ENCODE measurements at places on chromosomes 16 and 17.

GRCh38 chr17:82107341-82107860 lies 9.4 kb upstream of the FASN start:
- DNase-seq = peak; percentile 45

DNA sequence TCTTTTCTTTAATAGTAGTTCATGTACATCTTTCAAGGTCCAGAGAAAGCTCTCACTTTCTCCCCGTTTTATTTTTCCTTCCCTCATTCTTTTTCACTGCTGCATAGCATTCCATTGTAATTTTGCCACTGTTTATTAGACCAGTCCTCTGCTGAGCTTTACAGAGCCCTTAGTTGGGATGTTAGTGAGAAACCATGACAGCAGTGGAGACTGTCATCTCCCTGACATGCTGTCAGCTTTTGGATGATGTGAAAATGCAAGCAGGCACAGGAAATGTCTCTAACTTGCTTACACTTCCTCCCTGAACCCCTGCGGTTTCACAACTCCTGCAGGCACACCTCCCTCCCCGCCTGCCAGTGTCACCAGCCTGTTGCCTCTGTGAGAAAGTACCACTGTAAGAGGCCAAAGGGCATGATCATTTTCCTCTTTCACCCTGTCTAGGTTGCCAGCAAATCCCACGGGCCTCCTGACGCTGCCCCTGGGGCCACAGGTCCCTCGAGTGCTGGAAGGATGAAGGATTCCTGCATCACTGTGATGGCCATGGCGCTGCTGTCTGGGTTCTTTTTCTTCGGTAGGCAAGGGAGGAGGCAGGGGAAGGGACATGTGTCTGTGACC lies at the start of gene ITGAL:
ITGAL (plus strand) TSS at position 415 of the 615 bp plus-strand sequence; CDS start at position 511, 96 bp downstream.
- no peak for DNase-seq

GRCh38 chr16:89074803-89075688 lies 18.6 kb upstream of the ACSF3 start:
- no peak for DNase-seq

- no peak for DNase-seq
Observed at GRCh38 chr17:55549140-55549539, 37.9 kb upstream of the SMIM36 start.

DNA sequence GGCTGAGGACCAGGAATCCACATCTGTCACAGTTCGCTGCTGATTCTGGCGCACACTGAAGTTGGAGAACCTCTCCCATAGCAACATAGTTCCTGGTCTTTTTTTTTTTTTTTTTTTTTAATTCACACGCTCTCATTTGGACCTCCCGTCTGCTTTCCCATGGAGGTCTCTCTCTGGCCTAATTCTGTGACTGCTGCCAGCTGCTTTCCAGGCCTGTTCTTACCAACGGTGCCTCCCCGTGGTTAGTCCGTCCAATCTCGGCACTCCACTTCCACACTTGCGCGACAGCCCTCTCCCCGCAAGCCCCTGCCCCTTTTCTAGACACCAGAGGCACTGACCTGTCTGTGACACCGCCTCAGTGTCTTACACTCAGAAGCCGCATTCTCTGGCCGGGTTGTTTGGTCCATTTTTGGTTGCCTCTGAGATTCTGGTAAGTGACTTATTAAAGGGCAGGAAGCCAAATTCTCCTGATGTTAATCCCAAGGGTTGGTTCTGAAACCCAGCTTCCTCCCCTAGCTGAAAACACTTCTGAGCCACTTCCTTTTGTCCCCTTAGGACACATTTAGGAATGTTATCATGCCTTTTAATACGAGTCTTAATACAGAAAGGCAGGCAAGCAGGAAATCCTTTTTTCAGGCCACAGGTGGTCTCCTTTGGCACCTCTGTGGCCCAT lies 1.1 kb upstream of the AKTIP start:
- peak; percentile 72 for DNase-seq

DNA sequence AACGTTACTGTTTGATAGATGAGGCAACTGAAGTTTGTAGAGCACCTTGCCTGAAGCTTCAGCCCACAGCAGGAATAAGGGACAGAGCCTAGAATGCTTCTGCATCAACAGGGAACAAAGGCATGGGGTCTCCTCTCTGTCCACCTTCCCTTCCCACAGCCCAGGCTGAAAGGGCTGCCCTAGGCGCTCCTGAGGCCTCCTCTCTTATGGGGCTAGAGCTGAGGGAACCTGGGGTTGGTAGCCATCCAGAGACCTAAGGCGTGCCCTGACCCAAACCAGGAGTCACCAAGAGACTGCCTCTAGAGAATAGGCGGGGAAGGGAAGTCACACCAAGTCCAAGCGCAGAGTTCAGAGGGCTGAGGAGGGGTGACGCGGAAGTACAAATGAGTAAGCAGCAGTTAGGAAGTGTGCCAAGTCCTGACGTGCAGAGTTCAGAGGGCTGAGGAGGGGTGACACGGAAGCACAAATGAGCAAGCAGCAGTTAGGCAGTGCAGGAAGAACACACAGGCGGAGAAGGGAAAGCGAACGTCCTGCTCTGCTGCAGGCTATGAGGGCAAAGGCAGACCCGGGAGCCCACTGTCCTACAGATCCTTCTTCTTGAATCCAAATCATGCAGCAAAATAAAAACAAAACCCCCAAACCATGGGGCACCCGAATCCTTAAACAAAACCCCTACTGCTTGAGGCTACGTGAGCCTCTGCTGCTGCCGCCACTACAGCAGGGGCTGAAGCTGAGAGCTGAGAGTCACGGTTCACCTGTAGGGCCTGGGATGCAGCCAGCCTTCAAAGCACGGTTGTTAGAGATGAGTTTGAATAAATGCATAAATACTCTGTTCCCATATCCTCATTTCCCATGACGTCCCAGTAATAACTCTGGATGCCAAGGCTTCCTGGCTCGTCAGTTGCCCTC lies 2.7 kb upstream of the SPG7 start:
- peak; percentile 9 for DNase-seq

DNA sequence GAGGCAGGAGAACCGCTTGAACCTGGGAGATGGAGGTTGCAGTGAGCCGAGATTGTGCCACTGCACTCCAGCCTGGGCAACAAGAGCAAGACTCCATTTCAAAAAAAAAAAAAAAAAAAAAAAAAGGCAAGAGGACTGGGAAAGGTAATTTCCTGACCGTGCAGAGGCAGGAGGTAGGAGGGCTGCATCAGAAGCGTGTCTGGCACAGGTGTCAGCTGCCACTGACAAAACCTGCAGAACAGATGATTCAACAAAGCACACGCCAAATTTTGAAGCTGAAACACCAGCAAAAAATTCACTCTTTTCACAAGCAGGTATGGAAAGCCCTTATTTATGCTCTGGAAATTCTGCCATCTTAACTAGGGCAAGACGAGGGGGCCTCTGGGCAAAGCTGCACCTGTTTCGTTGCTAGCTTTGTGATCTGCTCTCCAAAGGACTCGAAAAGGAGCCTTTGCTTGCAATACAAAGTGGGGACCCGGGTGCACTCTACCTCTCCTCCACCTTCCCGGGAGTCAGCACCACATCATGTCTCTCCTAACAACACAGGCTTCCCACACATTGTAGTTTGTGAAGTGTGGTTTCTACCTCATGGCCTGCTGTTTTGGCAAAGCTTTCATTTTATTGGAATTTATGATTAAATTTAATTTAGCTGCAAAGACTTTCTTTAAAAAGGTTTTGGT lies 33.7 kb downstream of the USP22 start:
- DNase-seq = no peak

DNA sequence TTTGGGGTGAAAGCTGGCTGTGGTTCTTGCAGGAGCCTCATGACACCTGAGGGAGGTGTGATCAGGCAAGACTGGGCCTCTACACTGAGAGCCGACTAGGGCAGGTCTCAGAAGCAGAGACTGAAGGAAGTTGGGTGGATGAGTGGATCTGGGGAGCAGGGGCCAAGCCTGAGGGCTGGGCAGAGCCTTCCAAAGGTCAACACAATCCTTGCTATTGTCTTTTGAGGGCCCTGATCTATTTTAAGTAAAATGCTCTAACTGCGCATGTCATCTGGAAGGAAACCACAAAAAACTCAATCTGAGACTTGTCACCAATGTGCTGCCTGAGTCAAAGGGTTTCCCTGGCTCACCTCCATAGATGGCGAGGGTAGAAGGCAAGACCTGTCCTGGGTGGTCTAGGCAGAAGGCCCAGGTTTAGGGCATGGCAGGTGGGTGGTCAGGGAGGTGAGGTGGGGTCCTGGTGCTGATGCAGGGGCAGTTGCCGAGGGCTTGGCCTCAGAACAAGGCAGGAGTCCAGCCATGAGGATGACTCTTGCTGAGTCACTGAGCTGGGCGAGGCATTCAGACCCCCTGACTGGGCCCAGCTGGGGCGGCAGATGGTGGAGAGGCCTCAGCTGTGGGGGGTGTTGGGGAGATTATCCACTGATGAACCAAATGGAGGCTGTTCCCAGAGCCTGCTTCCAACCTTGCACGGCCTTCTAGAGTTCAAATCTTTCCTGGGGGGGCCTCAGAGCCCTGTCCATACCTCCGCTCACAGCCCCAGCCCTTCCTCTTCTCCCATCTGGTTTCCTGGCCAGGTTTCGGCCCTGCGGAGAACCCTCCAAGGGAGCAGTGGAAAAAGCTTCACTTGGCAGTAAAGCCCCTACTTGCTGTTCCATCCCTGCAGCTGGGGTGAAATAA lies 5.1 kb downstream of the MVP start:
- DNase-seq = peak; percentile 74

- peak; percentile 47 for DNase-seq
Observed at GRCh38 chr17:44781551-44782325, 22.9 kb downstream of the ADAM11 start.

GRCh38 chr16:50591800-50592771 lies 43.9 kb downstream of the NKD1 start:
- DNase-seq = no peak

DNA sequence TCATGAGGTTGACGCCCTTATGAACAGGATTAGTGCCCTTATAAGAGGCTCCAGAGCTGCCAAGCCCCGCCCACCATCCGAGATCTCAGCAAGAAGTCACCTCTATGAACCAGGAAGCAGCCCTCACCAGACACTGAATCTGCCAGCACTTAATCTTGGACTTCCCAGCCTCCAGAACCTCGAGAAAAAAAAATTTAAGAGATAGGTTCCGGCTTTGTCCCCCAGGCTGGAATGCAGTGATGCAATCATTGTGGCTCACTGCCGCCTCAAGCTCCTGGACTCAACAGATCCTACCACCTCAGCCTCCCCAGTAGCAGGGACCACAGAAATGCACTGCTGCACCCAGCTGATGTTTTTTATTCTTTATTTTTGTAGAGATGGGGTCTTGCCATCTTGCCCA lies 22.5 kb upstream of the ADCY9 start:
- DNase-seq = no peak

- DNase-seq = no peak
Observed at GRCh38 chr16:5905935-5906334, 808.3 kb upstream of the EEF2KMT start.

DNA sequence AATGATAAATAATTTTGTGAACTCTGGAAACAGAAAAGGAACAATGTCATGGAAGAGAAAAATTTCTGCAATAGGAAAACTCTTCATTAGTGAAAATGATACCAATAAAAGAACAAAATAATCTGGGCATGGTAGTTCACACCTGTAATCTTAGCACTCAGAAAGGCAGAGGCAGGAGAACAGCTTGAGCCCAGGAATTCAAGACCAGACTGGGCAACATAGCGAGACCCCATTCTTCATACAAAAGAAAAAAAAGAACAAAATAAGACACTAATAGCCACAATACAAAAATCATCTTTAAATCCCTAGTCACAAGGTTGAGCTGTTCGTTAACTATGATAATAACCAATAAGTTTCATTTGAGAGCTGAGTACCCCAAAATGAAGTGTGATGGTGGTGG lies 8.6 kb downstream of the POLG2 start:
- no peak for DNase-seq

GRCh38 chr17:49741009-49741691 lies 22.8 kb downstream of the FAM117A start:
- no peak for DNase-seq

GRCh38 chr16:30757316-30757715 lies 4.5 kb downstream of the CFAP119 start:
- no peak for DNase-seq

- DNase-seq = no peak
Observed at GRCh38 chr16:1481906-1482835, 6.6 kb downstream of the PTX4 start.

- DNase-seq = no peak
Observed at GRCh38 chr16:75095204-75095621, 21.4 kb downstream of the LDHD start.

- DNase-seq = peak; percentile 37
Observed at GRCh38 chr17:36657390-36657762, 56.0 kb downstream of the MRM1 start.

DNA sequence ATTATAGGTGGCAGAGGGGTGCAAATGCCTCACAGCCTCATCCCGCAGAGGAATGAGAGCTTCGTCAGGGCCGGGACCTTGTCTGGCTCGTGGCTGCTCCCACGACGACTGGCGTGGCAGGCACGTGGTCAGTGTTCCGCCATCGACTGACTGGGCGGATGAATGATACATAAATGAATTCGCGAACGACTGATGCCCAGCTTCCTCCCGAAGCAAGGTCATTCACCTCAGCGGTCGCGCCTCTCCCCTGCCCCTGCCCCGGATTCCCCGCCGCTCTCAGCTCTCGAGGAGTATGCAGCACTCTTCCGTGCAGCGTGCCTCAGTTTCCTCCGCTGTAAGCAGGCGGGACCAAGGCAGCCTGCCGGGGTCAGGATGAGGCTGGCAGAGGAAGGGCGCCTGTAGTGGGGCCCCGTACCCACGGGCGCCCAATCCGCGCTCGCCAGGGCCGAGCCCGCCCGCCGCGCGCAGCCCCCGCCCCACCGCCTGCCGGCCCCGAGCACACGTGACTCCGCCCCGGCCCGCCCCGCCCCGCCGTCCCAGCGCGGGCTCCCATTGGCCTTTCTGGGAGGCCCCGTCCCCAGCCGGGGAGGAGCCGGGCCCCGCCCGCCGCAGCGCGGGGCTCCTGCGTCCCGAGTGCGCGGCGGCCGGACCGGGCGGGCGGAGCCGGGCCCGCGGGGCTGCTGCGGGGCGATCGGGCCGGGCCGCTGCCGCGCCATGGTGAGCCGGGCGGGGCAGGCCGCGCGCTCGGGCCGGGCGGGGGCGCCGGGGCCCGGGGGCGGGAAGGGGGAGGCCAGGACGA lies at the start of gene SNN:
SNN (plus strand) TSS at position 632 of the 799 bp plus-strand sequence. CDS start 7,605 bp downstream, outside the sequence.
- DNase-seq = peak; percentile 76

- no peak for DNase-seq
Observed at GRCh38 chr17:8867361-8867981, at the start of gene PIK3R6. PIK3R6 (minus strand) TSS chr17:8867674; CDS start chr17:8849794, 17,880 bp downstream.

GRCh38 chr16:66905633-66906539 lies 12.8 kb downstream of the CDH16 start:
- DNase-seq = no peak

DNA sequence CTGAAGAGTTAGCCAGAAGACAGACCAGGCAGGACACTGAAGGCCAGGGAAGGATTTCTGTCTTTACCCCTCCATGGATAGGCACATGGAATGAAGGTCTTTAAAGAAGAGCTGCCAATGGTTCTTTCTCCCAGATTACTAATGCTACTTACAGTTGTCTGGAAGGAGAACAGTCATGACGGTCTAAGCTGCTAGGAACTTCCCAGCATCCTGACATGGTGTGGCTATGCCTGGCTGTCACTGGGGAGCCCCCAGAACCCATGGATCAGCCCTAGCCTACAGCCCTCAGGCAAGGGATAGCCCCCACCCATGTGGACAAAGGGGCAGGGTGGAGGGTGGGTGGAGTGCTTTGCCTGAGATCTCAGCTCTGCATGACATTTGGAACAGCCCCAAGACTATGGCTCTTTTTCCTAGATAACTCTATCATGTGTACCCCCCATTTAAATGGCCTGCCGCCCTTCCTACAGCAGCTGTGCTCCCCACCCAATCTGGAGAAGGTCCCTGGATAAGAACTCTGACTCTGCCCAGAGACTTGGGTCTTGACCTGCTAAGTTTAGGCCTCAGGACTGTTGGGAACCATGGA lies 9.2 kb upstream of the KAT7 start:
- peak; percentile 4 for DNase-seq
